Tibial artery (tissue), 4 donors: ENCODE measurements at places on chromosomes 12 and 14.
A peak's percentile ranks its signal among the peaks of the same experiment; 100 is the strongest.

DNA sequence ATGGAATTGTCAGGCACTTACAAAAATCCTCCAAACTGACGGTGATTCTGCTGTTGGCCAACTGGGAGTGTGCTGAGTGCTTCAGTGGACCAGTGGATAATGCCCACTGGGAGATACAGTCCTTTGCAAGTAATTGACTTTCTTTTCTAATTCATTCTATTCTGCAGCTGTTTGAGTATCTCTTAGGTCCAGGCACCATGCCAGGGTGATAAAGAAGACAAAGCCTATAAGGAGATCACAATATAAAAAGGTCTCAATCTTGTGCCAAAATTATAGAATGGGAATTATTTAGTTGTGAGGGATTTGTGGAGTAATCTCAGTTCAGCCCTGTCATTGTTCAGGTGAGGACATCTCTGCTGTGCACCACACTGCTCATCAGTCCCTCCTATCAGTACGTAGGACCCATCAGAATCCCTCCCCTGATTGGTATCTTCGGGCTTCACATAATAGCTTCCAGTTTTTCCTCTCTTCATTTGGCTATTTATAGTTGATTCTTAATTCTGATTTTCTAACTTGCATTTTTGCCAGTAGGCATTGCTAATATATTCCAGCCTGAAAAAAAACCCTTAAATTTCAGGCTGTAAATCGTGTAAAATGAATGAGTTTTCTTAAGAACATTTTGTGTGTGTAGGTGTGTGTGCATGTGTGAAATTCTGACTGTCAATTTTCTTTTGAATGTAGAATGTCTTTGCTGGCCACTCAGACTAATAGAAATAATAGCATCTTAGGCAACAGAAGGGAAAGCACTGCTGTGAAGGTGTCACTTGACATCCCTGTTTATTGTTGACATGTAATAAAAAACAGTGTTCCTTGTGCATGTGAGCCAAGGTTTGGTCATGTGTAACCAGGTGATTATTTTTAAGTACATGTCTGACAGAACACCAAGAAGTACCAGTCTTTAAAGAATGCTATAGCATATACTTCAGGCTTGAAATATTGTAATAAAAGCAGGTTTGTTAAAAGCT lies 457.6 kb upstream of the RGS6 start:
- no peak for DNase-seq

DNA sequence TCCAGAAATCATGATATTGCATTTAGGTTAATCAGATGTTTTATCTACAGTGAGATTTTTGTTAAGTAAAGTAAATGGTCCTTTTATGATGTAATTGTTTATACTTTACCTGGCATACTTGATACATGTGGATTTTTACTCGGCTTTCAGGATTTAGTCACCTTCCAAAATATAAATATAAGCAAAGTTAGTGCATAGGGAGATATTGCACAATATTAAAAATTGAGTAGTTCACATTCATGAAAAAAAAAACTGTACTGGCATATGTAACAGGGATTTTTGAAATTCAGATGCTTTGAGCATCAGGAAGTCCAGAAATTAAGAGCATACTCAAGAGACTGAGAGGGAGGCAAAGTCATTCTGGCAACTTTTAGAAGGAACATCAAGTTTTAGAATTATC lies 173.5 kb downstream of the PLCZ1 start:
- no peak for DNase-seq

DNA sequence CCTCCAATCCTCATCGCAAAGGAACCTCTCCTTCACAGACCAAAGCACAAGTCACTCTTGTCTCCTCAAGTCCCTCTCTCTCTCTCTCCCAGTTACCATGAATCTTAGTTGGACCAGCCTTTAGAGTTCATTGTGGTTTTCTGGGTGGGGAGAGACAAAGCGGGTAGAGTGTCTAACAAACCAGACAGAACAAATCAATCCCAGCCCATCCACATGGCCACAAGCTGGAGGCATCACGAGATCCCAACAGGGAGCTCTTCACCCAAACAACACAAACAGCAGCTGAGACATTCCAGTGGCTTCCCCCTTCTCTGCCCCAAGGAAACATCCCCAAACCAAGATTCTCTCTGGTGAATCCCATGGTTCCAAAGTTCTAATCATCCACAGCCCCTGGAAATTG lies 22.4 kb downstream of the ACTN1 start:
- DNase-seq = no peak

- DNase-seq = no peak
Observed at GRCh38 chr12:101966496-101966895, 89.1 kb downstream of the DRAM1 start.

DNA sequence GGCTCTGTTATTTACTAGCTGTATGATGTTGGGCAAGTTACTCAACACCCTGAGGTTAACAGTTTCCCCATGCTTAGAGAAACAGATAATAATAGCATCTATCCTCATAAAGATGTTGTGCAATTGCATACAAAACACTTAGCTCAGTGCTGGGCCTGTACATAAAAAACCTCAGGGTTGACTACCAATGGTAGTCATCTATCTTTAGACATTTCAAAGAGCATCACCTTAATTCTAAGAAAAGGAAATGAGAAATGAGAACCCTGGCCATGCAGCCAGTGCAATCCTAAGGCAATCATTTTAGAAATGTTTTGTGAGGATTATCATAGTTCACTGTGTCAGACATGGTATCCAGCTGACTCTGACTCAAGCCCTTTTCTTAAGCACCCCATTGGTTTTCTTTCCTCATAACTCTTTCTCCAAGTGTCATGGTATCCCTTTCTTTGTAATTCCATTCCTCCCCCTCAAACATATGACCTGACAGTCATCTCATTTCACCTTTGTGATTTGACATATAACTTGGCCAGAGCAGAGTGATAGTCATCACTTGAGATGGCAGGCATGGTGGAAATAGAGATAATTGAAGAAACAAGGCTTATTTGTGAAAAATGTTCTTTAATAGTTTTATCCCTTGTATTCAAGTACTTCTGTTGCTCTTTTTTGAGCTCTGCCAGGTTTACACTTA lies 29.5 kb upstream of the OSBPL8 start:
- peak; percentile 39 for DNase-seq

DNA sequence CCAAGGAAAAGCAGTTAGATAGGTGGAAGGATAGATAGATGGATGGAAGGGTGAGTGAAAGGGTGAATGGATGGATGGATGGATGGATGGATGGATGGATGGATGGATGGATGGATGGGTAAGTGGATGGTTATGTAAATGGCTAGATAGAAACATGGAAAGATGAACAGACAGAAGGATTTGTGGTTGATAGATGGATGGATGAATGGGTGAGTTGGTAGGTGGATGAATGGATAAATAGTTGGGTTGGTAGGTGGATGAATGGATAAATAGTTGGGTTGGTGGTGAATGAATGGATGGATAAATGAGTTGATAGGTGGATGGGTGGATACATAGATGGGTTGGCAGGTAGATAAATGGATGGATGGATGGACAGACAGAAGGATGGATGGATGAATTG lies 30.3 kb upstream of the FAM222A start:
- no peak for DNase-seq

- no peak for DNase-seq
Observed at GRCh38 chr14:25197885-25198284, 147.9 kb upstream of the STXBP6 start.

DNA sequence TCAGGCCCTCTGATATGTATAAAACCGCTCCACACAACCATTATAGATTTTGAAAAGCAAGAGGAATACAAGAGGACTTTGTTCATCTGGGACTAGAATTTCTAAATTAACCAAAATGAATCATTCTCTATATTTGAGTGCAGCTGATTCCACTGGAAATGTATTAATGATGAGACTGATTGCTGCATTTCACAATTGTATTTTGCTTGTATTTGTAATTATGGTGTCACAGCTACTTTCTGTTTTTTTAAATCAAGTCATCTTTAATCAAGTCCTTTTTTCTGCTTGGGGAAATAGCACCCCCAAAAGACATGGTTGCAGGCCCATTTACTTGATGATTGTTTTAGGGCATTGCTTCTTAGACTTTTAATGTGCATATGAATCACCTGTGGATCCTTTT lies 162.4 kb downstream of the KICS2 start:
- DNase-seq = no peak

DNA sequence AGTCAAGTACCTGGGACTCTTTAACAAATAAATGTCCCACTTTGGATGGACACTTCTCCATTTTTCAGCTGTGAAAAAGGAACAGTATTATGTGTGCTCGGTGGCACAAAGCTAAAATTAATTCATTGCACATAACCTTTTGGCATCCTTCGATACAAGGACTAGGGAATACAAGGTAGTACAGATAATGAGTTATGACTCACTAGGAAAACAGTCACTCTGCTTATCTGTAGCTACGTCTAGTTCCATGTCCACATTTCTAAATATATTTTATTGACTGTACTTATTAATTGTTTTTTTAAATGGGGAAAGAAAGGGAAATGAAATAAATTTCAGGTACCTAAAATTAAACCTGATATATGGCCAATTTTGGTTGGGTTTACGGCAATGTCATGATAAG lies 35.2 kb upstream of the RIC8B start:
- DNase-seq = no peak

- no peak for DNase-seq
Observed at GRCh38 chr12:88996200-88996788, 356.0 kb downstream of the DUSP6 start.

DNA sequence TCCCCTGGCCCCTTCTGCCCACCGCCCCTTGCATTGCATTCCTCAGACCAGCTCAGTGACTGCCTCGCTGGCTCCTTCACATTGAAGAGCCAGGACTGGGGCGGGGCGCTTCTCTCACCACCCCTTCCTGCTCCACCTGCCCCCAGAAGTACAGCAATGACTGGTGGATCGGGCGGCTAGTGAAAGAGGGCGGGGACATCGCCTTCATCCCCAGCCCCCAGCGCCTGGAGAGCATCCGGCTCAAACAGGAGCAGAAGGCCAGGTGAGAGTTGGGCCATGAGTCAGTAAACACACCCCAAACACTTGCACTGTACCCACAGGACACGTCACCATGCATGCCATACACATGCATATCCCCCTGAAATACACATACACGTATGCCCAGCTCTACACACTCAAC lies 5.8 kb downstream of the CACNB3 start:
- no peak for DNase-seq

DNA sequence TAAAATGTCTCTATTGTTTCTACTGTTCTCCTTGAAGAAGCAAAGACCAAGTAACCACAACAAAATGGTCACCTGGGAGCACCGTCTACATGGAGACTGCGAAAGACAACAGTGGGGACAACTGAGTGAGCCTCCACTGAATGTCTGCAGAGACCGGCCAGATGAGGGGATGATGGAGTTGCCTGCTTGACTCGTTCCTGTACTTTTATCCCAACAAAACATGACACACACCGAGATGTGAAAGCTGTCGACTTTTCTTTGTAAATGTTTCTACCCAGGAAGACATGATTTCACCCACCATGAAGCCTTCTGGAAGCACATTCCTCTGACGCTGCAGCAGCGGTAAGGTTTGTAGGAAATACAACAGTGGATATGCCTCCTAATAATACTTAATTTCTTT lies 66.9 kb downstream of the FOXN3 start:
- no peak for DNase-seq

DNA sequence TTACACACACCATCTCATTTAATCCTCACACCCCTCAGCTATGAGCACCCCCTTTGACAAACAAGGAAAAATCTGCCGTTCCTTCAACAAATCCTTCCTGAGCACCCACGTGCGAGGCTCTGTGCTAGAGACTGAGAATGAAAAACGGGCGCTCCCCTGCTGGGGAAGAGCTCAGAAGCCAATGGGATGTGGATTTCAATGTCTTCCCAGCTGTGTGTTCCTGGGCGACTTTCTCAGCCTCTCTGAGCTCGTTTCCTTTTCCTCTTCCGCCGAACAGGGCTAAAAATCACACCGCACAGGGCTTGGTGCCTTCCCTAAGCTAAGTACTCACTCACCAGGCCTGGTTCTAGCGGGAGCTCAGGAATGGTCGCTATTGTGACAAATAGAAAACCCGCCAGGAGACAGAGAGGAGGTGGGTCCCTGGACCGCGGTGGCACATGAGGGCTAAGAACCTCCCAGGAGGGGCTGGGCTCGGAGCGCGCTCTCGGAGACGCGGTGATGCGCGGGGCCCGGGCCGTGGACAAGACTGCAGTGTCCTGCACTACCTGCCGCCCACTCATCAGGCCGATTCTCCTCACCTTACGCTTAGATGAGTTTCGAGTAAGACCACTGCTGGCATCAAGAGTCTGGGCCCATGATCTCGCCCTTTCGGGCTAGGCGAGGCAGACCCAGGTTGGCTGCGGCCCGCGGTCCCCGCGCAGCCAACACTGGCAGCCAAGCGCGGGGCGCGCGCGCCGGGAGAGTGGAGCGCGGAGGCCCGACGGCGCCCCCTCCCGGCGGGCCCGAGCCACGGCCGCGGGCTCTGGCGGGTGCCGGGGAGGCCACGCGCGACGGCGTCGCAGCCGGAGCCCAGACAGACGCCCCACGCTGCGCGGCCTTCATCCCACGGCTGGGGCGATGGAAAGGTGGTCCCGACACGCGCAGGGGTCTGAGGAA lies 17.0 kb downstream of the ZDHHC22 start:
- DNase-seq = no peak

DNA sequence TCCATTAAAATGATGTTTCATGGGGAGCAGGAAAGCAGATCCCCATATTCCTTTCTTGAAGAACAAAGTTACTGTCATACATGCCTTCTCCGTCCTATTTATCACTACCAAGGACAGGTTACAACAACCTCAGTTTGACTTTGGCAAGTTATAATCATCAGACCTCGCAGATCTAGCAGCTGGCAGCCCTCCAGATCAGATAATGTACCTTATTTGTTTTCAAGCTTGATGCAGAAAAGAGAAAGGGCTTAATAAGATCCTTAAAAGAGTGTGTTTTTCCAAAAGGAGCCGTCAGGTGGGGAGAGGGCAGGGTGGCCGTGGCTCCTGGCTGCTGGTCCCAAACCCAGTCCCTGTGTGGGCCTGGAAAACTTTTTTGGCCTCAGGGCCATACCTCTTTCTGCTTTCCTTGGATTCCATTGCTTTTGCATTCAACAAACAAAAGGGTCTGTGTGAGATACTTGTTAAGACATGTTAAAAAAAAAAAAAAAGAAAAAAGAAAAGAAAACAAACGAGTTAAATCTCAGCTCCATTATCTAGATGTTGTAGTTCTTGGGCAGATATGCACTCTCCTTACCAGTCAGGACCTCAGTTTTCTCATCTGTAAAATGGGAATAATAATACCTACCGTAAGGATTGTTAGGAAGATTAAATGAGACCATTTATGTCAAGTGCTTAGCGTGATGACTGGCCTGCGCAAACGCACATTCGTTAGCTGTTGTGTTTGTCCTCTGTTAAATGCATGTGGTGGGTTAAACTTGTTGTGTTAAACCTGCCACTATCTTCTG lies 64.6 kb downstream of the B4GALNT3 start:
- DNase-seq = no peak

DNA sequence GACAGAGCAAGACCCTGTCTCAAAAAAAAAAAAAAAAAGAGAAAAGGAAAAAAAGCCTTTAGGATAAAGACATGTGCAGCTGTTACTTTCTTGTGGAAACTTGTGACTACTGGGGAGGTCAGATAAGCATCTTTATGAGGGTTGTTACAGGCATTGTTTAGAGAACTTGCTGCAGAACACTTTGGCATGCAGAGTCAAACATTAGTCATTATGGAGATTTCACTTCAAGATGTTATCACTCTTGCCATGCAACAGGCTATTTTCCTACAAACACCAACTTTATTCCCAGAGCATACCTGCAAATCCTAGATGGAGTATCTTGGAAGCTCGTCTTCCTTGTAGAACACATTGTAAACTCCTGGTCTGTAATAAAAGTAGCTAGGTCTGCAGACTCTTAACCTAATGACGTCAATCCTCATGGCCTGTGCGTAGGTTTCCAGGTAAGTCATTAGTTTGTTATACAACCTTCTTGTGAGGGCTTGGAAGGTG lies 36.3 kb upstream of the WDR89 start:
- no peak for DNase-seq
